ENCODE measurements at places on chromosomes 16 and 17.
A peak's percentile ranks its signal among the peaks of the same experiment; 100 is the strongest.

GRCh38 chr17:4572131-4572530 is 11.8 kb upstream of the GGT6 start:
- DNase-seq, result no peak

GRCh38 chr16:57115514-57116182 is 23.3 kb downstream of the CPNE2 start:
- no peak for DNase-seq

- peak; percentile 88 for DNase-seq
Measured at GRCh38 chr17:82241183-82241925, 12.5 kb downstream of the SLC16A3 start.

DNA sequence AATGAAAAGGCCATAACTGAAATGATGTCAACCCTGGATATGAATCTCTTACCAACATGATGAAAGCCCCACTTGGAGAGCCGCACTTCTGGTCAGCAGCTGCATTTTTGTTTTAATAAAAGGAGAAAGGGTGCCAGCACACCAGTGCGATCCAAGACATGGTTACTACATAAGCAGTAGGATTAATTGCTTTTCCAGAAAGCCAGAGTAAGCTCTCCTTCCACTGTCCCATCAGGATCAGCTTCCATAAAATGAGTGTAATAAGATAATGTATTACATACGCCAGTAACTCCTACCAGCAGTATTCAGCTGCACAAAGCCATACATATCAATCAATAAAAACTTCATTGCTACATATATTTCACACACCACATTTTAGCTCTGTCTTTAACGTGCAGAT is 26.3 kb upstream of the NACA2 start:
- DNase-seq, result no peak

DNA sequence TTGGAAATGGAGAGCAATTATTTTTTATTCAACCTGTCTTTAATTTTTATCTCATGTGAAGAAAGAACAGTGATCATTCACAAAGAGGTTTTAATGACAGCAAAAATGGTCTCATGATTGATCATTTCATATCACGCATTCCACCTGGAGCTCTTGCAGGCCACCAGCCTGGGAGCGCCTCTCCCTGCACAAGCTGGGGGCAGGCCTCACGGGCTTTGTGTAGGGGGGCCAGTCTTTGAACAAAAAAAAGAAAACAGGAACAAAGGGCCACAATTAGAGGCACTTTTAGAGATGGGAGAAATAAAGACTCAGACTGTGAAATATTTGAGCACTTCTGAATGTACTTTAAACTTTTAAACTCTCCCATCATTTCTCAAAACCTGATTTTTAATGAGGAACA is 232.9 kb downstream of the CHD9NB start:
- no peak for DNase-seq

GRCh38 chr16:82748026-82748425 is 121.3 kb downstream of the CDH13 start:
- no peak for DNase-seq

- DNase-seq, result peak; percentile 27
Measured at GRCh38 chr17:49370971-49371834, 9.2 kb upstream of the ZNF652 start.

DNA sequence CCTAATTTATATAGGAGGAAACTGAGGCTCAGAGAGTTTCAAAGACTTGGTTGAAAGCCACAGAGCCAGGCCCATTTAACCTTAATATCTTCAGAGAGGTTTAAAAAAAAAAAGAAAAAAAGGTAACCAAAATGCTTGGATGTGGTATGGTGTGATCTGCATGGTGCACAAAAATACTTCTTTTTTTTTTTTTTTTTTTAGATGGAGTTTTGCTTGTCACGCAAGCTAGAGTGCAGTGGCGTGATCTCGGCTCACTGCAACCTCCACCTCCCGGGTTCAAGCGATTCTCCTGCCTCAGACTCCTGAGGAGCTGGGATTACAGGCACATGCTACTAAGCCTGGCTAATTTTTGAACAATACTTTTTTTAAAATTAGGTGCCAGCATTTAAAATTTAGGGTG is 101.8 kb downstream of the XYLT1 start:
- no peak for DNase-seq

DNA sequence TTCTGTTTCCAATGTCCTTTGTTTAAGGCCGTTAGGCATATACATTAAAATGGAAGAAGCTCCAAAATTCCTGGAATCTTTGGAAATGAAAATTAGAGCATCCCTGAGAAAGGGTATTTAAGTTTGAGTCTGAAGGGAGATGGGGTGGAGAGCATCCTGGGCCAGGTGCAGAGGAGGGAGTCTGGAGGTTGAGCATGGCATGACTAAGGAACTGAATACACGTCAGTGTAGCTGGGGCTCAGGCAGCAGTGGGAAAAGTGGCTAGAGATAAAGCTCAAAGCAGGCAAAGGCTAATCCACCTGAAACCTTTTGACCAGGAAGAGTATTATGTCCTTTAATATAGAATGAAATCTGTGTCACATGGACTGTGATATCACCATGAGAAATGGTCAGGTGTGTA is 669.0 kb upstream of the RBFOX1 start:
- DNase-seq, result no peak

- no peak for DNase-seq
Measured at GRCh38 chr16:79628501-79628975, 28.0 kb upstream of the MAF start.

DNA sequence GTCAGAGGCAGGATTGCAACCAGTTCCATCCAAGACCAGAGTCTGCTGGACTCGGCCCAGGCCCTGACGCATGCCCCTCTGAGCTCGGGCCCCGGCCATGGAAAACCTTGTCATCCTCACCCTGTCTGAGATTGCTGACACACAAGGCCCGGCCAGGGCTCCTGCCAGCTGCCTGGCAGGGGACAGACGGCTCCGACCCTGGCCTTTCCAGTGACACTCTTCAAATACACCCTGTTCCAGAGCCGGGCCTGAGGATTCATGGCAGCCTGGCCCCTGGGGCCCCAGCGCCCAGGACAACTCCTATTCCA is 3.2 kb upstream of the PABPN1L start:
- no peak for DNase-seq

Measured in suprapubic skin (tissue), 4 donors.